Muscle of back (tissue), 13 donors: ENCODE measurements at places on chromosomes 5 and 9.

GRCh38 chr9:32218100-32218767 lies 166.2 kb upstream of the ACO1 start:
- DNase-seq, result no peak

GRCh38 chr5:36934740-36935356 lies 58.3 kb downstream of the NIPBL start:
- no peak for DNase-seq

DNA sequence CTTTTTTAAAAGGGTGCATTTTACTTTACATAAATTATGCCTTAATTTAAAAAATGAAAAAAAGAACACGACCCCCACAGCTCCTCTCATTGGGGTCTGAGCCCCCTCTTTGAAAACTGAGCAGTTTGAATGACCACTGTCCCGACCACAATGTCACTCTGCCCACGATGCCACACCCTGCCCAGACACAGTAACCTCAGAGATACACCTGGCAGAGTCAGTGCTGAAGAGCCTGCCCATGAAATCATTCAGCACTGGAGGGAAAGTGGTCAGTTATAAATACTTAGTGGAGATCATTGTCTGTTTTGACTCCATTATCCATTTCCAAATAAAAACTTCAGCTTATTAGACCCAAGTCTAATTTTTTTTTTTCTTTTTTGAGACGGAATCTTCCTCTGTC lies 49.3 kb downstream of the DNAJC21 start:
- no peak for DNase-seq

DNA sequence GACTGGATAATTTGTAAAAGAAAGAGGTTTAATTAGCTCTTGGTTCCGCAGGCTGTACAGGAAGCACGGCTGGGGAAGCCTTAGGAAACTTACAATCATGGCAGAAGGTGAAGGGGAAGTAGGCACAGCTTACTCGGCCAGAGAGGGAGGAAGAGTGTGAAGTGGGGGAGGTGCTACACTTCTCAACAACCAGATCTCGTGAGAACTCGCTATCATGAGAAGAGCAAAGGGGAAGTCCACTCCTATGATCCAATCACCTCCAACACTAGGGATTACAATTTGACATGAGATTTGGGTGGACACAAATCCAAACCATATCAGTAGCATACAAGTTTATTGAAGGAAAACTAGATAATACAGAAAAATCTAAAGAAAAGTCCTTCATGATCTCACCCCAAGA lies 39.9 kb downstream of the NEURL1B start:
- no peak for DNase-seq
